Fibroblast of skin of left biceps (primary cell): ENCODE measurements at places on chromosomes 1 and 21.

DNA sequence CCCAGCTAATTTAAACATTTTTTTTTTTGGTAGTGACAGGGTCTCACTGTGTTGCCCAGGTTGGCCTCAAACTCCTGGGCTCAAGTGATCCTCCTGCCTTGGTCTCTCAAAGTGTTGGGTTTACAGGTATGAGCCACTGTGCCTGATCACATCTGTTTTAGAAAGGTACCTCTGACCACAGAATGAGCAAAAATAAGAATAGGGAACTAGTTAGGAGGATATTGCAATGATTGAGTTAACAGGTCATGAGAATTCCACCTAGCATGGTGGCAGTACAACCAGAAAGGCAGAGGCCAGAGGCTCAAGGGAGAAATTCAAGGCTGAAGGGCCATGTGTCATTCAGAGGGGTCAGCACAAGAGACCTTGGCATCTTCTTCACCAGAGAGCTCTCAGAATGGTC is 49.6 kb downstream of the ELAPOR1 start:
- no peak for DNase-seq

GRCh38 chr1:57450981-57451380 is 27.1 kb upstream of the DAB1 start:
- DNase-seq = no peak

- DNase-seq = no peak
These were observed 36.4 kb upstream of the PRELP start for GRCh38 chr1:203439131-203439730.

- DNase-seq = no peak
These were observed 11.3 kb upstream of the LRRC8D start for GRCh38 chr1:89809556-89809955.

- no peak for DNase-seq
These were observed 19.4 kb downstream of the PPP1R8 start for GRCh38 chr1:27849951-27850350.

DNA sequence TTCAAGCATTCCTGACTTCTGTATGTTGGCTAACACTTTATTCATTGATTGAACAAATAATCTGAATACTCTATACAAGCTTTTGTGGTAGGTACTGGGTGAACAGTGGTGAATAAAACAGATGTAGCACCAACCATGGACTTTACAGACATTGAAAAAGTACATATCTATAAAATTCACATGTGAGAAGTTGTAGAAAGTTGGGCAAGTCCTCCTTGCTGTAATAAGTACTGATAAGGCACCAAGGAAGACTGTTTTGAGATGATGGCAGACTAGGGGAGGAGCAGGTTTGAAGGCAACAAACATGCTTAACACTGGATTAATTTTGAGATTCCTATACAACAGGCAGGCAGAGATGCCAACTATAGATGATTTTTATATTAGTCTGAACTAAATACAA is 42.4 kb downstream of the RNF2 start:
- DNase-seq = no peak

GRCh38 chr1:54314696-54315095 is 91.5 kb downstream of the SSBP3 start:
- no peak for DNase-seq

- DNase-seq = no peak
These were observed 1.3 kb upstream of the IL19 start for GRCh38 chr1:206769304-206769731.

- peak; percentile 2 for DNase-seq
These were observed at the start of gene PCP4L1 for GRCh38 chr1:161258439-161259344. Gene PCP4L1, plus strand, starts transcription at chr1:161258745. Its CDS starts 230 bp downstream, at chr1:161258975.

GRCh38 chr1:46487818-46488218 is 1.8 kb upstream of the DMBX1 start:
- DNase-seq = no peak

DNA sequence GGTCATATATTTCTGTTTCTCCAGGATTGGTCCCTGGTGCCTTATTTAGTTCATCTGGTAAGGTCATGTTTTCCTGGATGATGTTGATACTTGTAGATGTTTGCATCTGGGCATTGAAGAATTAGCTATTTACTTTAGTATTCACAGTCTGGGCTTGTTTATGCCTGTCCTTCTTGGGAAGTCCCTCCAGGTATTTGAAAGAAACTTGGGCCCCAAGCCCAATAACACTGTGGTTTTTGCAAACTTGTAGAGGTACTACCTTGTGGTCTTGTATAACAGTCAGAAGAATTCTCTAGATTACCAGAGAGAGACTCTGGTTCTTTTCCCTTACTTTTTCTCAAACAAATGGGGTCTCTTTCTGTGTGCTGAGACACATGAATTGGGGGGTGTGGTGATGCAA is 251.4 kb upstream of the B3GALT2 start:
- DNase-seq = no peak

DNA sequence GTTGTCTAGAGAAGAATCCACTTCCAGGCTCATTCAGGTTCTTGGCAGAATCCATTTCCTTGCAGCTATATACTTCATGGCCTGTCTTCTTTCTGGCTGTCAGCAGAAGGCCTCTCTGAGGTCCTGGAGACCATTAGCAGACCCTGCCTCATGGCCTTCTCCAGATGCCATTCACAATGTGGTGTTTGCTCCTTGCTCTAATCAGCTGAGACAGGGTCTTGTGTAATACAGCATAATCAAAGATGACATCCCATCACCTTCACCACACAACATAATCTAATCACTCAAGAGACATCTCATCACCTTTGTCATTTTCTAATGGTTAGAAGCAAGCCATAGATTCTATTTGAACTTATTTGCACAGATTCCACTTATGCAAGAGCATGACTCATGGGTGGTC is 403.9 kb upstream of the LRRC7 start:
- DNase-seq = no peak

DNA sequence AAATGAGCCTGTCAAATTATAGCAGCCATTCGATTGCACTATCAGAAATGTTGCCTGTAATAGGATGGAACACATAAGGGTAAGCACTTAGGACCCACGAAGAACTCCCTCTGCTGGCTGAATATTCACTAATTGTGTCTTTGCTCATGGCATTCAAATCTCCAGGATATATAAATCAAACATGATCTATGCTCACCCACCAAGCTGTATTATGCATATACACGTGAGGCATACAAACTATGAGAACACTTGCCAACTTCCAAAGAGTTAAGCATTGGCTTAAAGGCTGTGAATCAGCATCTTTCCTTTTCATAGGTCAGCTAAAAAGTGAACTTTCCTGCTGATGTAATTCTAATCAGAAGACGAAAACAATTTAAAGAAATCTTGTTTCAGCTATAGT is 34.5 kb downstream of the TMPRSS15 start:
- no peak for DNase-seq

DNA sequence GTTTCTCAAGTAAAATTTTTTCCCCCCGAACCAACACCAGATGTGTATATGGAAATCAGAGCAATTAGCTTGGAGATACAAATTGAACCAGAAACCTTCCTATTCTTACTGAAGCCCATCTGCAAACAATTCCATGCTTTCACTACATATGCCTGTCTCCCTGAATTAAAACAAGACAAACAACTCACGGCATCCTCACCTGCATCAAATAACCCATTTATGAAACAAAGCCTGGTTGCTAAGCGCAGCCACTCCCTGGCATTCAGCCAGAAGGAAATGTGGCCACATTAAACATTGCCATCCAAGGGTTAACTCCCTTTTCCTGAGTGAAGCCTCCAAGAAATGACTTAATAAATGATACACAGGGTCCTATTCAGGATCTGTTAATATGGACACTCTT is 55.3 kb downstream of the APP start:
- no peak for DNase-seq

DNA sequence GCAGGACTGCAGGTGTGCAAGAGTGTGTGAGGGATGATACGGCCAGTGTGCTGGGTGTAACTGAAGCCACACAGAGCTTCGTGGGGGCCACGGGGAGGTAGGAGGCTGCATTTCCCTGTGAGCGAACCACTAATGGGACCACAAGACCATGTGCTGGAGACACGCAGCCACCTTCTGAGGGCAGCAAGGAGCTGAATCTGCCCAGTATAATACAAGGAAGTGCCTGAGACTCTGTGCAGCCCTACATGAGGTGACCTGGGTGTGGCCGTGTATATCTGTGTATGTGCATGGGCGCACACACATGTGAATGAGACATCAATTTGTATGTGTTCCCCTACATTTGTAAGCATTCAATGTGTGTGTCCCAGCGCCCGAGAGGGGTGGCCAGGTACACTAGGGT is 50.8 kb downstream of the CHD5 start:
- DNase-seq = no peak

DNA sequence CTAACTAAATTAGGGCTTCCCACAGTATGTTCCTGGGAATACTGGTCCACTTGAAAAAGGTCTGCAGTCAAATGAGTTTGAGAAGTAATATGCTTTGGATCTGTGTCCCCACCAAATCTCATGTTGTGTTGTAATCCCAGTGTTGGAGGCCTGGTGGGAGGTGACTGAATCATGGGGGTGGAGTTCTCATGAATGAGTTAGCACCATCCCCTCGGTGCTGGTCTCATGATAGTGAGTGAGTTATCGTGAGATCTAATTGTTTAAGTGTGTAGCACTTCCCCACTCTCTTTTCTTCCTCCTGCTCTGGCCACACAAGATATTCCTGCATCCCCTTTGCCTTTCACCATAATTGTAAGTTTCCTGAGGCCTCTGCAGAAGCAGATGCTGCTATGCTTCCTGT is 16.9 kb upstream of the DMRTB1 start:
- peak; percentile 12 for DNase-seq

GRCh38 chr1:201022820-201023516 is 546 bp downstream of the KIF21B start:
- no peak for DNase-seq

DNA sequence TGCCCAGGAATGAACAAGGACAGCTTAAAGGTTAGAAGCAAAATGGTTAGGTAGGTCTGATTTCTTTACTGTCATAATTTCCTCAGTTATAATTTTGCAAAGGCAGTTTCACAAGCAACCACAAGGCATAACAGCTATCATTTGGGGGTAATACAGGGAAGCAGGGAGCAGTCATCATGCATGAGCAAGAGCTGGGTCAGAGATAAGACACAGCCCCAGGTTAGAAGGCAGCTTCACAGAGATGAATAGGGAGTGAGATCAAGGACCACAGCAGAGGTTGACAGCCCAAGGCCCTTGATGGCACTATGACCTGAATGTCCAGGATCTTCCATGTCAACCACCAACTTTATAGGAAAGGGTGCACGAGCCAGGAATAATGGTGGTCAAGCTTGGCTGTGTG is 9.0 kb upstream of the CSRP1 start:
- no peak for DNase-seq

- DNase-seq = no peak
These were observed 80.4 kb upstream of the GNG4 start for GRCh38 chr1:235730007-235730406.

DNA sequence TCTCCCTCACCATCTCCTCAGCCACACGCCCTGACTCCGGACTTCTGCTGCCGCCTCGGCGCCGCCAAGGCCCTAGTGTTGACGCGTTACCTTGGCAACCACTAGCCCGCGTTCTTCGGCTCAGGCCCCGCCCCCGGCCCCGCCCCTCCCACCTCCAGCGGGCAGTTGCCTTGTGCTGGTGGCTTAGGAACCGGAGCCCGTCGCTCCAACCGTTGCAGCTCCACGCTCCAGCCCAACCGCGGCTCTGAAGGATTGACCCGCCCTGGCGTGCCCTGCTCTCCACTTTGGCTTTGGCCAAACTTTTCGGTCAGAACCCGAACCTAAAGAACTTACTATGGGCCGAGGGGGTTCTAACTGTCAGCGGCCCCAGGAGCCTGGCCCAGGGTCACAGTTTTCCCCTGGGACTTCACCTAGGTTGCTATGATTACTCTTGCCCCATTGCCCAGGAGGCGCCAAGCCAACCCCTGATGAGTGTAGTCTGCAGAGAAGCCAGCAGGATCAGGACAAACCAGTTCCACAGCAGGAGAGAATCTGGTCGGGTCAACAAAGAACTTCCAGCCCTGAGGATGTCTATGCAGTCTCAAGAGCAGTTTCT is at the start of gene CFAP45:
Gene CFAP45 (minus strand): TSS at position 80 of the 595 bp plus-strand sequence. CDS start 67 bp downstream, at position 13.
- no peak for DNase-seq

DNA sequence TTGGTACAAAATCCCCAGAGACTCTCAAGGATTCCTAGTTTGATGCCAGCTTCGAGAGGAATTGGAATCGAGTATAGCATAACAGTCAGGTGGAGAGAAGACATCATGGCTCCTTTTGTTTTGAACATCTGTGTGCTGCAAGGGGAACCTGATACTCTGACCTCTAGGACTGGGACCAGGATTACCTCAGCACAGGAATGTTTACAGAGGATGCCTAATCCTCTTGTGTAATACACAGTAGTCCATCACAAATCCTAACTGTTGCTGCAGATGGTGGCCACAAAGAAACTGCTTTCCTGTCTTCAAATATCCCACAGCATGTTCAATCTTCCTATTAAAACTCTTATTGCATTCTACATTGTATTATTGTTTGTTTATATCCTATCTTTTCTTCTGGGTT is 111.8 kb upstream of the PRMT6 start:
- no peak for DNase-seq

DNA sequence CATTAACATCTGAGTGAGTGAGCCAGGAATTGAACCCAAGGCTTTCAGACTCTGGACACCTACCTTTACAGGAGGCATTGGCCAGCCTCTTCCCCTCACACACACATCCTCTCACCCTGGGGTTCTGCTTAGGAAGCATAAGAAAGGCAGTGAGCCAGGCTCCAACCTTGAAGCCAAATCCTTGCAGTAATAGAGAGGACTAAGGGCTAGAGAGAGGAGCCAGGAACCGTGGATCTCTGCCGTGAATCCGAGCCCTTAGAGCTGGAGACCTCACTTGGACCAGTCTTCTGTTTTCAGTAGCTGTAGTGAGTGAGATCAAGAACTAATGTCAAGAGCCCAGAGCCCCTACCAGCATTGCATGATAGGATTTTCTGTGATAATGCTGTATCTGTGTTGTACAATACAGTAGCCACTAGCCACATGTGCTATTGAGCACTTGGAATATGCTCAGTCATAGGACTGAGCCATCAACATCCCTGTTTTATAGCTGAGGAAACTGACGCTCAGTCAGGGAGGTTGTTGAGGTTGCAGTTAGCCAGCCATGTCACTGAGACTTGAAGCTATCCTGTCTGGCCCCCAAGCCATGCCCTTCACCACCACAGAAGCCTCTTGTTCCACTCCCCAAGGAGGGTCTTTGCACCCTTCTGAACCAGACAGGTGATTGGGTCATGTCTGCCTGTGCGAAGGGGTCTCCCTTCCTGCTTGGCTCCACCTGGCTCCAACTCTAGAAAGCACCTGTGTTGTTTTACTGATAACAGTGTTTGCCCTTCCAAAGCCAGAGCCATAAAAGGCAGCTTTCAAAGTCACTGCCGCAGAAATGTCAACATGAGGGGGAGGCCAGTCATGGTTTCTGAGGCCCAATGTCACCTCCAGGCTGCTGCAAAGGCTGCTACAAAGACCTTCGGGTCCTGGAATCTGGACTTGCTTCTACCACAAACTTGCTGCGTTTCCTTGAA is 101.1 kb upstream of the JUN start:
- no peak for DNase-seq

- no peak for DNase-seq
These were observed 440.8 kb upstream of the ZP4 start for GRCh38 chr1:238331557-238331956.

DNA sequence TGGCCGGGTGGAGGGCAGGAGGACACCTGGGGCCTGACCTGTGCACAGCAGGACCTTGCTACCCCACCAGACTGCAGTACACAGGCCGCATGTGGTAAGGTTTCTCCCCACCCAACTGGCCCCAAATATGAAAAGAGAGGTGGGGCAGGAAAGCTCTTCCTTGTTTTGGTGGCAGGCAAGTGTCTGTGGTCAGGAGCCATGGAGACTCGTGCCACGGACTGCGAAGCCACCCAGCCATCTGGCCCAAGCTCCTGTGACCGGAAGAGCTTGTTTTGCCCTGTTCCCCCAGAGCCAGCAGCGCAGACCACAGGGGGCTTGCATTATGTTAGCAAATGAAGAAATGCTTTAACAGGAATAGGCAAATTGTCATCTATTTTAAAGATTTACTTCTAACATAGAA is 54.9 kb downstream of the OLIG1 start:
- DNase-seq = no peak

- DNase-seq = no peak
These were observed 1.5 kb downstream of the HIPK1 start for GRCh38 chr1:113930499-113931161.
